ENCODE measurements at places on chromosomes 12 and 14. TPM values are rescaled to one million over a fixed set of nuclear protein-coding genes. Genes with fewer than 3 reads are reported as not detected.

Gene KLHDC1
- 0.36 TPM for polyA plus RNA-seq

Gene HOXC4
- not detected for polyA plus RNA-seq

Gene TMEM263
- polyA plus RNA-seq: 22.1 TPM

Gene PLA2G1B
- 4.6 TPM for polyA plus RNA-seq

DNA sequence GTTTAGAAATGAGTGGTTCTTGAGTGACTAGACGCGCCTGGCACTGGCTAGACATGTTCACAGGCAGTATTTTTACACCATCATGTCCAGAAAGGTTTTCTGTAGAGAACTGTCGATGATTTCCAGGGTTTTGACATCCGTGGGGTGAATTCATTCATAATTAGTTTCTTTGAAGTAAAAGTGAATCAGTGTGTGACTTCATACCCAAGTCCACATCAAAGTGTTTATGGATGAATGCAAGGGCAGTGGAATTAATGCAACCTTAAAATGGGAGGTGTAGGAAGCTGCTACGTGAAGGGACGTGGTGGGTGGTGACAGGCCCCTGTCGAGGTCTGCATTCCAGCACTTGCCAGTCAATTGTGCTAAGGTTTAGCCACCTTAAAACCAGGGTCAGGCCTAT, 38.4 kb upstream of the ELK3 start:
- no peak for DNase-seq

Gene RNASE1
- polyA plus RNA-seq: 32.6 TPM

DNA sequence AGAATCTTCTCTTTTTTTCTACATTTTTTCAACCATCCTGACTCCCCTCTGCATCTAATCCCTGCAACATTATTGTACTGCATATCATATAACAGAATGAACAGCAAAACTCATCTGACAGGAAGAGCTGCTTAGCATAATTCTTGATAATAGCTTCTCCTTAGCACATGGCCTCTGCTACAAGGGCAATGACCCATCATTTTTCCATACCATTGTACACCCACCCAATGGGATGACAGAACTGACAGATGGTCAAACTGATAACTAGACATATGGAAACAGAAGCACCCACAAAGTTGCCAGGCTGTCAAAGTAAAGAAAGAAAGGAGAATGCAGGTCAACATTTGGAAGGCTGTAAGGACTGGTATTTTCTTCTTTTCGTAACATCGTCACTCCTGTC, 390.4 kb upstream of the USP15 start:
- DNase-seq: no peak

GRCh38 chr14:54942913-54943312, 40.3 kb upstream of the GCH1 start:
- DNase-seq: no peak

DNA sequence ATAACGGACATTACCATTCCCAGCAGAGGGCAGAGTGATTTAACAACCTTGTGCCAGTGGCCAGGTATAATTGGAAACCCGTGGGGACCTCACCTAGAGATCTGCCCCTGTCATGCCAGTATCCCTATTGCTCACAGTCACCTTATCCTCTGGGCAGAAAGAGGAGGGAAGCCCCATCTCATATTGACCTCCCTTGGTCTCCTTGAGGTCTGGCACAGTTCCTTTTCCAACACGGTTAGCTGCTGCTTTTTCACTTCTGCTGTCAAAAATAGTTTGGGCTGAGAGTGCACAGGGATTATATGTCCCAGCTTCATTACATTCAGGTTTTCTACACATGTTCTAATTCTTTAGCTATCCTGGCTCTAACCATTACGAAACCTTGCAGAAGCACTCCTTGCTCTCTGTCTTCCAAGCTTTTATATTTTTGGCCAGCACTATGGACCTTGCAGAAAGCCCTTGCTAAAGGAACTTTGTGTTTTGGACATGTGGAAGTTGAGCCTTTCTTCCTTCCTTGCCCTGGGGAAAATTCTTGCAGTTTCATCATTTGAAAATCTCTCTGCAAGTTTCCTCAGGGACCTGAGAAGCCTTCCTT, 111.7 kb upstream of the MIS18BP1 start:
- DNase-seq: no peak

Gene APAF1
- polyA plus RNA-seq: 1.9 TPM
